ENCODE measurements at places on chromosomes 2 and 18.
A peak's percentile ranks its signal among the peaks of the same experiment; 100 is the strongest.

- no peak for DNase-seq
These were observed 59.6 kb downstream of the KCNF1 start for GRCh38 chr2:10971161-10971887.

DNA sequence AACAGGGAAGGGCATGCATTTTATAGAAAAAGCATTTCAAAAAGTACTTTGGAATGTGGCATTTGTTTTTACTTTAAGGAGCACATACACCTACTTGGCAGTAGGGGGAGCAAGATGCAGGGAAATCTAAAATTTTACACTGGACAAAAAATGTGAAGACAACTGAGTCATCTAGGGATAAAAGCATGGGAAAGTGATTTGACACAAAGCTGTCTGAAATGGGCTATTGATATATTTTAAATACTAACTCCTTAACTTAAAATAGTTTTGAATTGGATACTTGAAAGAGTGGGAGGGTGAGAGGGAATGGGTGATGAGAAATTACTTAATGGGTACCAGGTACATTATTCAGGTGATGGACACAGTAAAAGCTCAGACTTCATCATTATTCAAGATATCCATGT is 15.8 kb downstream of the TMEM200C start:
- no peak for DNase-seq

GRCh38 chr18:22219568-22220355 is 50.4 kb downstream of the GATA6 start:
- no peak for DNase-seq

- DNase-seq = no peak
These were observed 10.2 kb downstream of the ANO7 start for GRCh38 chr2:241198381-241199279.

DNA sequence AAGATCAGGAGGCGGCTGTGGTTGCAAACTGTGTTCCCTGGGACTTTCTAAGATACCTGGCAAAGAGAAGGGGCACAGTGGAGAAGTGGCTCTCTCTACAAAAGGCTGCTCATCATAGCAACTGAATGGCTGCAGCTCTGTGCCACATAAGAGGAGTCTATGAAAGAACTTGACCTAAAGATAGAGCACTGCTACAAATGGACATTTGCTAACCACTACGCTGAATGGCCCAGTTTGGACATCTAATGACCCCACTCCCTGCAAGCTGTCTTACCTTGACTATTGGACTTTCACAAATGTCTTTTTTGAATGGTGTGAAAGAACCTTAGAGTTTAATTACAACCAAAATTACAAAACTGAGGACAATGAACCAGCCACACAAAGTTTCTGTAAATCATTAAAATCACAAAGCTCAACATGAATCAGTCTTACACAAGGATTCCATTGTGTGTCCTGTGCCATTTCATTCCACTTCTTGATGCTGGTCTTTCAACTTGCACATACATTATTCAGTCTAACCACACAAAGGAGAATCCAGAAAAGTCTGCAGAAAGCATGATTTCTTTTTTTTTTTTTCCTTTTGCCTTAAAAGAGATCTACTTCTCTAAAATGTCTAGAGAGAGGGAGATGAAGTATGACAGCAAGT is 154.0 kb downstream of the LAMA1 start:
- no peak for DNase-seq

DNA sequence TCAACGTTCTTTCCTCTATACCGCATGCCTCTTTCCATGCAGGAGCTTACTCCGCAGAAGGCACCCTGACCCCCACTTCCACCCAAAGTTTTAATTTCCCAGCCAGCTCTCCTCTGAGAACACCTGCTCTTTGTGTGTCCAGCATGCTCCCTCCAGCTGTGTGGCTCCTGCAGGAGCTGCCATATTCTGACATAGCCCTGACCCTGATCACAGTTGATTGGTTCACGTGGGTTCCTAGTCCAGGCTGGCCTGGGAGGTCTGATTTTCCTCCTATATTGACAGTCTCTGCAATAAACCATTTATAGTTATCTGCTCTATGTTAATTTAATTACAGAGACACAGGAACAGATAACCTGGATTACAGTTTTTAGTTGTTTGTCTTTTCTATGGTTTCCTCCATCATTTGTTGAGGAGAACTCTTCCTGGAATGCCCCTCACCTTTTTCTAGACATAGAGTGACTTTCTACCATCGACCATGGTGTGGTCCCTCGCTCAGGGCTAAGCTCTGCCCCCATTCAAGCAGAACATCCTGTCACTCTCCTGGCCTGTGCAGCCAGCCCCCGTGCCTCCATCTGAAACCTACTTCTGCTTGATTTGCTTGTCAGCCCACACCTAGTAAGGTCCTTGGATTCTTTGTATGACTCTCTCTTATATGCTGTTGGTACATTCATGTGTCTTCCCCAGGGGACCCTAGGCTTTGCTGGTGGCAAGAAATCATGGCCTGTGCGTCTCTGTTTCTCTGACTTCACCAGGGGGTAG is 231.5 kb downstream of the LPIN1 start:
- DNase-seq = no peak

- no peak for DNase-seq
These were observed 670 bp downstream of the KCNIP3 start for GRCh38 chr2:95297639-95298395.

DNA sequence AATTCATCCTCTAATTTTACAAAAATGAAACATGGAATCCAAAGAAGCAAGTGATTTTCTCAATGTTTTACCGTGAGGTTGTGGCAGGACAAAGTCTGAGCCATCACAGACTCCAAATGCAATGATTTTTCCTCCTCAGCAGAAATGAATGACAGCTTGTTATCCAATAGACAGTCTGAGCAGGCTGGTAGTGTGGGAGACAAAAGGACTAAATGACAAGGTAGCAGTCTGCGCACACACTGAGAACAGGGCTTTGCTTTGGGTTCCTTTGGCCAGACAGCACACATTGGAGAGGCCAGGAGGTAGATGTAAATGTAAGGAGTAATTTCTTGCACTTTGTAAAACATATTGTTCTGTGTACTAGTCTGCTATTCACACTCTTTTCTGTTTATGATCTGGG is 50.3 kb upstream of the RGPD4 start:
- DNase-seq = no peak

DNA sequence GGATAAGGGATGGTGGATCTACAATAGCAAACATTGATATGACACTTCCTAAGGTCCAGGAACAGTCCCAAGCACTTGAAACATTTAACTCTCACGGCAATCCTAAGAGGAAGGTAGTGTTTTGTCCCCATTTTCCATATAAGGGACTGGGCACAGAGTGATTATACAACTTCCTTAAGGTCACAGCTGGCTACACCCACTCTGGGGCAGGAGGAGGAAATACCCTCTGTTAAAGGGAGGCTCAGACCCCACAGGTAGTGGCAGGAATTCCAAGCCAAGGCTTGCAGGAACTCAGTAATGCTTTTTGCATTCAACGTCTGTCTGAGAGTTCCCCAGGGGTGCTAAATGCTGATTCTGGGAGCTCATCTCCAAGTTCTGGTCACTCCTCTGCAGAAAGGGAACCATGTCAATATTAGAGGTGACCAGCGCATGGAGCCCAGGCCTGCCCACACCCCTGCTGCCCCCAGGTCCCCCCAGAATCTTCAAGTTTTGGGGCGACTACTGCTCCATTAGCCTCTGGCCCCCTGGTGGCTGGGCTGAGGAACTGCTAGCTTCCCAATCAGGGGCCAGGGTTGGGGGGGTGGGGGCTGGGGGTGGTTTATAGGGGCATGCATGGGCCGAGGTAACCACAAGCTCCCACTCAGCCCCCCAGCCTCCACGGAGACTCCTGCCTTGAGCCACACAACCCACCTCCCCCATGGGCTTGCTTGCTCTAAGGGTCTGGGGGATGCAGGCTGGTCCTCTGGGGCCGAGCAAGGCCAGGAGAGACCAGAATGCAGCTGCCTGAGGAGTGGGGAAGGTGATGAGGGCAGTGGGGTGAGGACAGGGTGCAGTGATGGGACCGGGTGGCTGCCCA is 11.1 kb downstream of the OBSL1 start:
- DNase-seq = no peak

GRCh38 chr18:21004726-21005125 is 106.9 kb downstream of the ROCK1 start:
- no peak for DNase-seq

GRCh38 chr2:11026286-11026921 is 114.7 kb downstream of the KCNF1 start:
- DNase-seq = no peak

- no peak for DNase-seq
These were observed 34.9 kb downstream of the CCDC88A start for GRCh38 chr2:55384786-55385185.

GRCh38 chr18:38520786-38521185 is 955.2 kb upstream of the CELF4 start:
- no peak for DNase-seq

GRCh38 chr2:205800224-205800623 is 117.9 kb downstream of the NRP2 start:
- no peak for DNase-seq

DNA sequence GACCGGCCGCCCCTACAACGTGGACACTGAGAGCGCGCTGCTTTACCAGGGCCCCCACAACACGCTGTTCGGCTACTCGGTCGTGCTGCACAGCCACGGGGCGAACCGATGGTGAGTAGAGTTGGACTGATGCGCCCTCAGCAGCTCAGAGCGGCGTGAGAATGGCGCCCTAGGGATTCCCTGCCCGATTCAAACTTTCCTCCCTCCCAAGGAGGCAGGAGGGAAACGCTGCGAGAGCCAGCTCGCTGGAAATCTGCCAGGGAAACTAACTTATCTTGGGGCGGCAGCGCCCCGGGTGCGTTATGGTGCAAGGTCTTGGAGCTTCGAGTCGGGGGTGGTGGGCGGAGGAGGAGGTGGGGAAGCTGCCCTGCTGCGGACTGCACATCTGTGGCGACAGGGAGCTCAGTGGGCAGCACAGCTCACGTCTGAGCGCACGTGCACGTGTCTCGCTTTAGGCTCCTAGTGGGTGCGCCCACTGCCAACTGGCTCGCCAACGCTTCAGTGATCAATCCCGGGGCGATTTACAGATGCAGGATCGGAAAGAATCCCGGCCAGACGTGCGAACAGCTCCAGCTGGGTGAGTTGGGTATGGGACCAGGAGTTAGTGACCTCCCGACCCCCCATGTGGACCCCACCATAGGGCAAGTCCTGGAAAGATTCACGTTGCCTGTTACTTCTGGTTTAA is 697 bp downstream of the ITGA4 start:
- DNase-seq = peak; percentile 43

GRCh38 chr2:223725494-223725893 is 111.9 kb downstream of the AP1S3 start:
- no peak for DNase-seq

Data from stimulated activated CD4-positive, alpha-beta T cell treated with anti-CD3 and anti-CD28 coated beads, Interleukin-12 subunit alpha, Interleukin-12 subunit beta, amount 100 ng/mL, for 4 hours (primary cell).